ENCODE measurements at places on chromosomes 5 and 9. TPM values are rescaled to one million over a fixed set of nuclear protein-coding genes. Genes with fewer than 3 reads are reported as not detected.
A peak's percentile ranks its signal among the peaks of the same experiment; 100 is the strongest.

UBE2QL1 gene
- total RNA-seq: not detected

RNF224 gene
- total RNA-seq: 0.21 TPM

MYMK gene
- not detected for total RNA-seq

FOXD4L6 gene
- total RNA-seq: not detected

FKTN gene
- total RNA-seq: 14.6 TPM

ANKRD34B gene
- 0.30 TPM for total RNA-seq

ORM2 gene
- total RNA-seq: 3.1 TPM

TNFSF15 gene
- 5.2 TPM for total RNA-seq

CBY3 gene
- total RNA-seq: not detected

GRCh38 chr9:114233491-114234185 lies 78.3 kb downstream of the COL27A1 start:
- no peak for DNase-seq

- DNase-seq: no peak
These were observed 123.7 kb downstream of the PDE4D start for GRCh38 chr5:59769832-59770231.

GRCh38 chr9:89941875-89942274 lies 337.1 kb downstream of the GADD45G start:
- no peak for DNase-seq

- DNase-seq: no peak
These were observed 126.1 kb upstream of the EFNA5 start for GRCh38 chr5:107796797-107797196.

DNA sequence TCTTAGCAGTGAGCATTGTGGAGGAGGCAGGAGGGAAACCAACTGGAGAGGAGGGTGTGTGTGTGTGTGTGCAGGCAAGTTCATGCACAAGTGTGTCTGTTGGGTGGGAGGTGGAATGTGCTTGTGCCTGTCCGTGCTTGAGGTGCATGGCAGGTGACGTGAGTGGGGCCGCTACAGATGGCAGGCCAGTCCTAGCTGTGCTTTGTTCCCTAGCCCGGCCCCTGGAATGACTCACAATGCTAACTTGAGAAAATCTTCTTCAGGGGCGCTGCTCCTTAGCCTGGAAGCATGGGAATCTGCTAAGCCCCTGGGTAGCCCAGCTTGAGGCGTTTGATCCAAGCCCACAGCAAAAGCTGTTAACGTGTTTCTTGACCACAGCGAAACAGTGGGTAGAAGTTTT lies 25.0 kb upstream of the DMRT2 start:
- DNase-seq: no peak

GRCh38 chr5:15823398-15823797 lies 323.4 kb downstream of the FBXL7 start:
- no peak for DNase-seq

DNA sequence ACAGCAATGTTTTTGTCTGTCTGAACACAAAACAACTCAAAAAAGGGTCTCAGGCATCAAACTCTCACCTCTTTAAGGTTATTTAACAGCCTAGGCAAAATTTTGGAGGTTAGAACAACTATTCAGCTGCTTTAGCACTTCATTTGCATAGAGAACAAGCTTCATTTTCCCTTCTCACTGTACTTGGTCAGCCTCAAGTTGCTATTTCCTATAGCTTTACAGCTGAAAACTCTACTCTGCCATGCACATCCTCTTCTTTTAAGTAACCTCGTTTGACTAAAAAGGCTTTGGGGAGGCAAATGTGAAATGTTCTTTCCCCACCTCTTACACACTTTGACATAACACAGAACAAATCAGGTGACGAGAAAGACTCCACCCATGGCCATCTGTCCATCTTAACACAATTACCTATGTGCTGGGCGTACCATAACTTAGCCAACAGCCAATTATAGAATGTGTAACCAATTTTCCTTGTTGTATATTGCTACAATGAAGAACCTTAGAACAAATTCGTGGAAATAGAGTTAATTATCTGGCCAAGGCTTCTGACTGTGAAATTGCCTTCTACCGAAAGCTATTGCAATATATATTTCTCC lies 195.7 kb downstream of the DCP2 start:
- DNase-seq: no peak

DNA sequence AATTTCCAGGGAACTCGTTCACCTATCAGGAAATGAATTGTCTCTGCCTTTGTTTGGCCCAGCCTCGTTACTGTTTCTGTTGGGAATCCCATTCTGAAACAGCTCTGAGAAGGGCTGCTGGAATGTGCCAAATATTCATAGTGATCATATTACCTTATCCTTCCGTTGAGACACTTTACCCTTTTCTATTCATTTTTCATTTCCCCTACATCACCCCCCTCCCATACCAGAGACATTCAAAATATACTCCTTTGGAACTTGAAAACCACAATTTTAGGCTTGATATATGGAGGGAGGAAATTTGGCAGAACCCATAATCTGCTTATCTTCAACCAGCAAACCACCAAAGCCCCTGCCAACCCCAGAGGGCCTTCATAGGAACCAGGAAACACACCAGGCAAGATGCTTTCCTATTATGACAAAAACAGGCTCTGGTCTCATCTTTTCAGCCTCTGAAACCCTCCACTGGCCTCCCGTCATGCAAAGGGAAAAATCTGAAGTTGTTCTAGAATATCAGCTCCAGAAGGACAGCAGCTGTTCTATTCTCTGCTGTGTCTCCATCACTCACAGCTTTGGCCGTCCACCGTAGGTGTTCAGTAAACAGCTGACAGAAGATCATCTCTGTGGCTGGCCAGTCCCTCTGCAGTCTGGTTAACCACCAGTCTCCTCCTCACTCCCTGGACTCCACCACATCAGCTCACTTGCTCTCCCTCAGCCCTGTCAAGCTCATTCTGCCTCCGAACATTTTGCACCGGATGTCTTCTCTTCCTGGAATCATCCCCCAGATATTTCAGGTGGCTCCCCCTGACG lies 217.2 kb upstream of the WWC1 start:
- DNase-seq: no peak

DNA sequence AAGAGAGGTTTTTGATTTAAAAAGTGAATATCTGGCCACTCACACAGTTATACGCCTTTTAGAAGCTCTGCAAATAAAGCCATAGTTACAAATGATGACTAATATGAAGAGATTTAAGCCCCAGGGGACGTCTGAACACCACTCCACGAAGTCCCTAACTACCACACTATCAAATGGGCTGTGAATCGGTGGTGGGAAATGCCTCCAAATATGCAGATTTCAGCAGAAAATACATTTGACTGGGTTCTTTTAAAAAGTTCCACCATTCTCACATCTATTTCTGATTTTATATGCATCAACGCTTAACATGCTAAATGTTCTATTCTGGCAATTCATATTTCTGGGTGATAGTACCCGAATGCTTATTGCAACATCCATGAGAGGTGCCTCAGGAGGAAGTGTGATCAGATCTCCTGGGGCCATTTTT lies 22.5 kb downstream of the TICAM2 start:
- DNase-seq: no peak

DNA sequence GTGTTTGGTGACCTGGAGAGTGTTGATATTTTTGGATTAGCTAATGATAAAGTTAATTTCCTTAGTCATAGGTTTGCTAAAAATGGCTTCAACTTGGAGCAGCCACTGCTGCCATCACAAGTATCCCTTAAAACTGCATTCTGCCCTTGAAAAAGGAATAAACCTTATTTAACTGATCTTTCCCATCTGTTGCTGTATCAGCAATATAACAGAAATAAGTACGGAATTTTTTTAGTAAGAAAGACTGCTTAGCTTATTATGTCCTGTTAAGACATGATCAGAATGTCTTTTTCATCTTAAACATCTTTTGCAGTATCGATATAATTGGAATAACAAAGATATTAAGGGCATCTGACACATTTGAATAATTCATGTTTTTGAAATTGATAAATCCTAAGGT lies 75.7 kb downstream of the LNPEP start:
- no peak for DNase-seq

GRCh38 chr9:35606138-35606504 lies 1.1 kb downstream of the TESK1 start:
- DNase-seq: no peak

DNA sequence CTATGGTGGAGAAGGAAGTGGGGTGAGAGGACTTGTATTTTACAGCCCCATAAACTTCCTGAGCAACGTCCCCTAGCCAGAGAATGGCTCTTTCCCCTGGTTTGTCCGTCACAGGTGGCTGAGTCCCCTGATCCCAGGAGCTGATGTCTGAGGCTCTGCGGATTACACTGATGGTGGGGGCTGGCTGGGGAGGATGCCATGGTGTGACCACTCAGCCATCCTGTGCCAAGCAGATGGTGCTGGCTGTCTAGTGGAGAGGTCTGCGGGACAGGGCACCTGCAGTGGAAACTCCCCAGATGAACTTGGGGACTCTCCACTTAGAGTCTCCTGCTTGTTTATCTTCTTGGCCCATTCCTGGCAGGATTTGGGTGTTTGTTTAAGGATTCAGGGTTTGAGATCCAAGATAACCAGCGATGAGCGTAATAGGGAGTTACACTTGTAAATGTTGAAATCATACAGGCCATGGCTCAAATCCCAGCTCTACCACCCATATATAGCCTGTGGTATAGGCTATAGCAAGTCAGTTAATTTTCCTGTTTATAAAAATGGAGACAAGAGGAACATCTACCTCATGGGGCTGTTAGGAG lies 4.7 kb upstream of the PTGS1 start:
- DNase-seq: no peak

- peak; percentile 83 for DNase-seq
These were observed 948 bp upstream of the FAM53C start for GRCh38 chr5:138336952-138337684.

DNA sequence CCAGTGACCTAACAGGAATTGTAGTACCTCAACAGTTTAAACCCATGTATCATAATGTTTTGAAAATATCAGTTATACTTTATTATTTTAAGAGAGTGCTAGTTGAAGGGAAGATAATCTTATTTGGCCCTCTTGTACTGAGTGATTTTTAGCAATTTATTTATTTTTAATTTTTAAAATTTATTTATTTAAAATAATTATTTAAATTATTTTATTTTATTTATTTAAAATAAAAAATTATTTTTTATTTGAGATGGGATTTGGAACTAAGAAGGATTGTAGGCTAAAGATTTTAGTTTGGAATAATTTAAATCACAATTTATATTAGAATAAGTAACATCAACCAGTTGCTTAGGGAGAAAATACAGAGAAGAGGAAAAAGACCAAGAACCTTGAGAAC lies 54.2 kb downstream of the NAA35 start:
- DNase-seq: no peak

GRCh38 chr9:114302727-114303126 lies 20.2 kb upstream of the ORM1 start:
- peak; percentile 8 for DNase-seq

DNA sequence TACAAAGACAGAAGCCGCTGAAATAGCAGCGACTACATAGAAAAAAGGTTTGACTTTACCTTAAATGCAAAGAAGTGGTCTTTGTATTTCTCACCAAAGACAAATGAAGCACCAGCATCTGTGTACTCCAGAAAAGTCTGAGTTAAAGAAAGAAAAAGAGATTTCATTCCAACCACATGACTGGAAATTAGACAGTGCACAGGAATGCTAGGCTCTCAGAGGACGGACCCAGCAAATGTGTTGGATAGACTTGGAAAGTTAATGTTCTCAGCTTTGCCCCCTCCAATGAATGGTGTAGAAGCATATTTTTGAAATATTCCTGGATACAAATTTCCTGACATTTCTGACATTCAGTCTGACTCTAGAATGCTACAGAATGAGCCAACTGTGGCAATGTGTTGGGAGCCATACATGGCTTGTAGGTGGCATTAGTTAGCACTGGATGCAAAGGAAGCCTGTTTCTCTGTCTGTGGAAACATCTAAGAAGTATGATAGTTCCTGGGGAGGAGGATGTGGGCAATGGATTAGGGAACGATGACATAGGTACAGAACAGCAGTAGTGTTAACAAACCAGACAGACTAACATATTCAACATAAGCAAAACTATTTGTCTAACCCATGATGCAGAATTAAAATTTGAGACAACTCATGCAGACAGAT lies 43.3 kb downstream of the SLC28A3 start:
- no peak for DNase-seq

- no peak for DNase-seq
These were observed 17.8 kb upstream of the FIBCD1 start for GRCh38 chr9:130956636-130957450.

DNA sequence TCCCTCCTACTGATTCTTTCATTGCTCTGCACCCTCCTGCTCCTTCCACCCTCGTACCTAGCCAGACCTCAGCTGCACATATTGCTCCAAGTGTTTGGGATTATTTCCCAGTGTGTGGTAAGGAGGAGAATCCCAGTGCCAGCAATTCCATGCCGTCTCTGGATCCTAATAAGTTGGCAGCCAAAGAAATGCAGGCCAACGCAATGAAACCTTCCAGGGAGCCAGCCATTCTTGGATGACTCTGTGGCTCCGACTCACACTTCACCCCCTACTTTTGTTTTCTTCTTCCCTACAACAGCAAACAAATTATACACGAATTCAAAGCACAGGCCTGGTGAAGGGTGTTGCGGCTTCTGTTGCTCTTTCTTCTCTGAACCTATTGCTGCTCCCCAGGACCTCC lies 82.5 kb upstream of the SLC1A3 start:
- DNase-seq: no peak

DNA sequence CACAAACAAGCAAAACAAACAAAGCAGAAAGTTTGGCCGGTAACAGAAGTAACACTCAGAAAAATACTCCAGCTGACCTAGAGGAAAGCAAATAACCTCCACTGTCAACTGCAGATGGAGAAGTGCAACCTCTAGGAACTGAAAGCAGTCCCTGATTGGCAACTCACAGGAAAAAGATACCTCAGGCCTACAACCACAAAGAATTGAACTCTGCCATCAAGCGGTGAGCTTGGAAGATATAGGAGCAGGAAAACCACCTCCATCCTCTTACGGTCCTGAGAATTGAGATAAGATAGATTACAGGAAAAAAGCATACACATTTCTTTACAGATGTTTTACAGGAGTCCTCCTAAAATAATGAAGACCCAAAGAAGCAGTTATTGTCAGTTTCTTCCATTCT lies 184.5 kb downstream of the PDZD2 start:
- no peak for DNase-seq

DNA sequence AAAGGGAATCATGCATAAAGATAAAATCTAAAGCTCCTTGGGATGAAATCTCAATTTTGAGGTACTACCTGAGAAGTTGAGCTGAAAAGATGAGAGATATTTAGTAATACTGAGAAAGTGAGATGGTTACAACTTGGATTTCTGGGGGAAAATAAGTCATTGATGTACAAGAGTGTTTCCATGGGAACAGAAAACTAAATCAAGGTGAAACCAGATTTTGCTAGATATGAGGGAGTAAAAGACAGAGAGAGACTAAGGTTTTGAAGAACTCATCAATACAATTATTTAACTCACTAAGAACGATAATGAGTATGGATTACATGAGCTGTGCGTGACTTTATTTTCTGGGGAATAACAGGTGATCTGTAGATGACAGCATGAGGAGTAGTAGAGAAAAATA lies 10.2 kb upstream of the ST8SIA4 start:
- DNase-seq: no peak

GRCh38 chr9:13962006-13962405 lies 351.9 kb downstream of the NFIB start:
- no peak for DNase-seq

DNA sequence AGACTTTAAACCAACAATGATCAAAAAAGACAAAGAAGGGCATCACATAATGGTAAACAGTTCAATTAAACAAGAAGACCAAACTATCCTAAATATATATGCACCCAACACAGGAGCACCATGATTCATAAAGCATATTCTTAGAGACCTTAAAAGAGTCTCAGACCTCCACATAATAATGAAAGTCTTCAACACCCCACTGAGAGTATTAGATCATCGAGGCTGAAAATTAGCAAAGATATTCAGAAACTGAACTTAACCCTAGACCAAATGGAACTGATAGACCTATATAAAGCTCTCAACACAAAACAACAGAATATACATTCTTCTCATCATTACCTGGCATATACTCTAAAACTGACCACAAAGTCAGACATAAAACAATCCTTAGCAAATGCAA lies 11.7 kb upstream of the SPINK14 start:
- no peak for DNase-seq
